ENCODE measurements at places on chromosomes 16 and 17.

DNA sequence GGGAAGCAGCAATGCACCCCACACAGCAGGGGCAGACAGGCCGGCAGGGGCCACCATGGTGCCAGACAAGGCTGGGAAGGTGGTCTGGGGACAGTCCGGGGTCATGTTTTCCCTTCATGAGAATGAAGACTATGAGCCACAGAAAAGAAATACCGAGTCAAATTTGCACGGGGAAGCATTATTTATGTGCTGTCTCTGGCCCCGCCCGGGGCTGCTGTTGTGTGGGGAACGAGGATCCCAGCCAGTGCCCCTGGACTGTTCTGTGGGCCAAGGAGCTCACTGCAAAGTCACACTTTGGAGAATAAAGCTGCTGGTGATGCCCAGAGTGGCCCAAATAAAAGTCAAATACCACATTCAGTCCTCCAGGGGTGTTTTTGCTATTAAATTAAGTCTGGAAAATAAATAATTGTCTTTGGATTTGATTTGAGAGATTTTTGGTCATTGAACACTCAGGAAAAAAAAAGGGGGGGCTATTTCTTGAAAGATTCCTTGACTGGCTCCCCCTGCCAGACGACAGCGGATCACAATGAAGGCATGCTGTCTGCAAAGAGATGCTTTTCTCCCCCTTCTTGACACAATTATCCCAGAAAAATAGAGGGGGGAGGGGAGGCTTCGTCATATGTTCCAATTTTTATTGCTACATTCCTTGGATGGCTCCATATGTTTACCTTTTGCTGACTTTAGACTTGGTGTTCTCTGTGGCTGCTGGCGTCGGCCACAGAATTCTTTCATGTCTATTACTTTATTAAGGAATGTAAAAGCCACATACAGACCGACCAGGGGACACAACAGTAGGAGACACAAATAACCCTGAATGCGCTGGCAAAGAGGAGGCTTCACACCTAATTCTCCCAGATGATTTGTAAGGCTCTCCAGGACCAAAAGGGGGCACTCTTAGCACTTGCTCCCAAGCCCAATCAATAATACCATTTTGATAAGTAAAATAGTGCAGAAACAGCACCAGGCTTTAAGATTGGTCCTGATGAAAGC, 27.1 kb upstream of the ANKFN1 start:
- no peak for DNase-seq

DNA sequence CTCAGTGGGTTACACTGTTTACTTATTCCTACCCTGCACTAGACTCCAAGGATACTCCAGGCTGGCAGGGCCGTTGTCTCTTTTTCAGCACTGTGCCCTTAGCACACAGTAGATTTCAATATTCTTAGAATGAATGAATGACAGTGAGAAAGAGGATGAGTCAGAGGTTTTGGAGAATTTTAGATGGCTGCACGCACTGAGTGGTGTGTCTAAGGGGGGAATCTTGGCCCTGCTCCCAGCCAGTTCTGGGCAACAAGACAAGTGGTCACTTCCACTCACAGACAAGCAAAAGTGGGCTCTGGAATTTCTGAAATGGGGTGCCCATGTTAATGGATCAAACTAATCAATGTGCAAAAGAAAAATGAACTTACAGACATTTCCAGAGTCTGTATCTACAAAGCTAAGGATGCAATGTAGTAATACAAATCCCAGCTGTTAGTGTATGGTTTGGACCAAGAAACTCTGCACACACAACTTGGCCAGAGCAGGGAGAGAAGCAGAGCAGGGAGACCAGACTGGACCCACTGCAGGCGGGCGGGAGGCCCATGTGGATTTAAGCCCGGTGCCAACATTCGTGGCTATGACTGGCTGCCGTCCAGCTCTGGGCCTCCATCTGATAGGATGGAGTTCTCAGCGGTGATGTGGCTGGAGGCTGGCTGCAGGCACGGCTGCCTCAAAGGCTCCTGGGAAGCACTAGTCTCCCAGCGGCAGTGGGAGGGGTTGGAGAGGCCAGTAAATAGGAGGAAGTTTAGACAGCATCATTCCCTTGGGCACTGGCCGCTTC, 95.6 kb upstream of the CDYL2 start:
- DNase-seq: no peak

GRCh38 chr17:76081295-76082210, 2.6 kb downstream of the ZACN start:
- no peak for DNase-seq

GRCh38 chr16:58037365-58038057, 12.0 kb downstream of the MMP15 start:
- DNase-seq: no peak

DNA sequence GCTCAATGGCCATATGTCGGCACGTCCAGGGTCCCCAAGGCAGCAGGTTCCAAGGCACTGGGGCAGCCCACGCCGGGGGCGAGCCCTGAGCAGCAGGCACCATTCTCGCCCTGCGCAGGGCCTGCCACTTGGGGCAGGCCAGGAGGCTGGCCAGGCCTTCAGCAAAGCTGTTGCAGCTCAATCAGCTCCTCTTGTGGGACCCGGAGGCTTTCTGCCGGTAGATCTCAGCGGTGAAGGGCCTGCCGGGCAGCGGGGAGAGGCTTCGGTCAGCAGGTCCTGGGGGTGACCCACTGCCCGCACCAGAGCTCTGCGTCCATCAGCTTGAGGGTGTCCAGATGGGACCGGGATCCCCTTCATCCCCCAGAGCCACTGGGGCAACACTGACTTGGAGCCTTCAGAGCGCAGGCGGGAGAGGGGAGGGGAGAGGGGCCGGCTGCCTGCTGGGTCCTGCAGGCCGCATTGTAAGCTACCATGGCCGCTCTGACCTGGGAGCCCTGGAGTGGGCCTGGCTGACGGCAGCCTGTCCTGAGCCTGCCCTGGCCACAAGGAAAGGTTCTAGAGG, 9.5 kb upstream of the RASD1 start:
- DNase-seq: no peak

- DNase-seq: peak; percentile 72
These were observed at the start of gene IRF8 for GRCh38 chr16:85898521-85899442. IRF8 (plus strand) TSS chr16:85899162; CDS start chr16:85903016, 3,854 bp downstream.

DNA sequence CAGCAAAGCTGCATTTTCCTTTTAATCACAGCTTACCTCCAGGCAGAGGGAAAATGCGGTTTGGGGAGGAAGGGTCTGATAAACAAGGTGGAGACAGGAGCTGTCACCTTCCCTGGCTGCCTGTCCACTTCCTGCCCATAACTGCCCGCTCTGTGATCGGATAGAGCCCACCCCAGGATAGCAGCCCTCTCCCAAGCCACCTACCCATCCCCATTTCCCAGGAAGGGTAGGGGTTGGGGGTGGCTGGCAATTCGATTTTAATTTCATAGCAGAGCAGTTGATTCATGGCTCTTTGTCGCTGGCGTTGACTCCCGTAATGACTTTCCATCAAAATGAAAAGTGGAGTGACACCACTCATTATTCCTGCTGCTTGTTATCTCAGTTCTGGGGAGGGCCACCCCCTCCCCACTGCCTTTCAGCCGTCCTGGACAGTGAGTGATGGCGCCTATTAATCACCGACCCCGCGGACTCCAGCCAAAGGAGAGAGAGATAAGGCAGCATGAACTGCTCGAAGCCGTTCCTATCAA, 11.2 kb downstream of the CDK5RAP3 start:
- no peak for DNase-seq

DNA sequence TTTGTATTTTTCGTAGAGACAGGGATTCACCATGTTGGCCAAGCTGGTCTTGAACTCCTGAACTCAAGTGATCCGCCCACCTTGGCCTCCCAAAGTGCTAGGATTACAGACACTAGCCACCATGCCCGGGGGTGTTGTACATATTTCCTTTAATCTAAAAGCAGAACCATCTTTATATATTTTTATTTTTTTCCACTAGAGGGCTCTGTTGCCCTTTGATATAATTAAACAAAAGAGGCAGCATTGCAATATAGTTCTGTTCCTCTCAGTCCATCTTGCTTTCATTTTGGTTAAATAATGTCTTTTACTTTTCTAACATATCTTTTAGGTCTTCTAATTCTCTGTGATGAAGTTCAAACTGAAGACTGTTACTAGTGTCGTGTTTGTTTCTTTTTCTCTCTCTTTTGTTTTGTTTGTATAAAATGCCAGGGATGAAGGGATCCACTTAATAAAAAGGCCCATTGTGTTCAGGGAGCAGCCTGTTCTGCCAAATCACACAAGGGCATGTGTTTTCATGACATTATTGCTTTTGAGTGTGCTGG, 23.4 kb downstream of the WWOX start:
- no peak for DNase-seq

GRCh38 chr17:32921017-32921416, 6.9 kb upstream of the TMEM98 start:
- DNase-seq: no peak

GRCh38 chr17:16873174-16874035, 98.5 kb downstream of the TNFRSF13B start:
- DNase-seq: no peak

DNA sequence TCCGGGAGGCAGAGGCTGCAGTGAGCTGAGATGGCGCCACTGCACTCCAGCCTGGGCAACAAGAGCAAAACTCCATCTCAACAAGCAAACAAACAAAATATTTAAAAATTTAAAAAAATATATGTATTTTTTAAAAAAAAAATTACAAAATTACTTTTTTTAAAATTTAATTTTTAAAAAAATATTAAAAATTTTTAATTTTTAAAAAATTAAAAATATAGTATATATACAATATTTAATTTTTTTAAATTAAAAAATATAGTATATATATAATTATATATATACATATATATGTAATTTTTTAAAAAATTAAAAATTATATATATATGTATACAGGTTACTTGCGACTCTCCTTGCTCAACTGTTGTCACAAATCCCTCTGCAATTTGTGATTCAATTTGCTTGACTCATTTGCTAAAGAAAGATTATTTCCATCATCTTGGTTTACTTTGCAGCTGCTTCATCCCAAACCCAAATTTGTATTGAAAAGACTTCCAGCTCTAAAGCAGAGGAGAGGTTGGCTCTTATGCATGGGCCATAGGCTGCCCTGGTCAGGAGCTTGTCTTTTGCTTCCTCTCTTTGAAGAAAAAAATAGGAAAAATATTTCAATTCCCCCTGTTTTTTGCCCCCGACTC, 247.4 kb upstream of the IRX3 start:
- no peak for DNase-seq

- DNase-seq: no peak
These were observed 8.0 kb downstream of the GRIN2C start for GRCh38 chr17:74851612-74852236.

- no peak for DNase-seq
These were observed 10.5 kb upstream of the RAI1 start for GRCh38 chr17:17670701-17671305.

DNA sequence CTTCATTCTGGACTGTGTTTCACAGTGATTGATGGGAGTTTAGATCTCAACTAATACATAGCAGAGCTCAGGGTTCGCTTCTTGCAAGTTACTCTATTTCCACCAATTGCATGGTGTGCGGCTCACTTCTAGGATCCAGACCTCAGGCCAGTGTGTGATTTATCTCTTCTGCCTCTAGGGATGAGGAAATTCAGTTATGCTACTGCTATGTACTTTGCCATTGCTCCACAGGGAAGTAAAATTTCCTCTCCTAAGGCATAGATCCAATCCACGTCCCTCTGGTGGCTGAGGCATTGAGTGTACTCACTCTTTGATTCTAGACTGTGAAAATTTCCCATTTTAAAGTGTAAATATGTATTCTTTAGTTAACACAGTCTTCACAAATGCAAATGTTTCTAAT, 214.1 kb downstream of the HS3ST3B1 start:
- DNase-seq: no peak

- DNase-seq: no peak
These were observed 1.6 kb downstream of the HEATR3 start for GRCh38 chr16:50067290-50067853.

GRCh38 chr16:66479661-66480264, 52.7 kb downstream of the BEAN1 start:
- no peak for DNase-seq

- DNase-seq: no peak
These were observed 177.4 kb downstream of the PRKCB start for GRCh38 chr16:24013054-24013636.

DNA sequence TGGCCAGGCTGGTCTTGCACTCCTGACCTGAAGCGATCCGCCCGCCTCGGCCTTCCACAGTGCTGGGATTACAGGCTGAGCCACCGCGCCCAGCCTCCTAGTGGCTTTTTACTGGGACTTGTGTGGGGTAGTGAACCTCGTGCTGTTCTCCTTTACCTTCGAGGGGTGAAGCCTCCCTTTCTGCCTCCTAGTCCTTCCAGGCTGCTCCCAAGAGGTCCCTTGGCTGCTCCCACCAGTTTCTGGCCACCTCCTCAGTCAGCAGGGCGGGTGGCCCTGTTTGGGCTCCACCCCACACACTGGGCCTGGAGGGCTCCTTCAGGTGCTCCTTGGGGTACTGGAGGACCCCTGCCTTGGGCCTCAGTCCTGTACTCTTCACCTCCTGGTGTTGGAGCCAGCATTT, 70.9 kb upstream of the ZNF750 start:
- no peak for DNase-seq

DNA sequence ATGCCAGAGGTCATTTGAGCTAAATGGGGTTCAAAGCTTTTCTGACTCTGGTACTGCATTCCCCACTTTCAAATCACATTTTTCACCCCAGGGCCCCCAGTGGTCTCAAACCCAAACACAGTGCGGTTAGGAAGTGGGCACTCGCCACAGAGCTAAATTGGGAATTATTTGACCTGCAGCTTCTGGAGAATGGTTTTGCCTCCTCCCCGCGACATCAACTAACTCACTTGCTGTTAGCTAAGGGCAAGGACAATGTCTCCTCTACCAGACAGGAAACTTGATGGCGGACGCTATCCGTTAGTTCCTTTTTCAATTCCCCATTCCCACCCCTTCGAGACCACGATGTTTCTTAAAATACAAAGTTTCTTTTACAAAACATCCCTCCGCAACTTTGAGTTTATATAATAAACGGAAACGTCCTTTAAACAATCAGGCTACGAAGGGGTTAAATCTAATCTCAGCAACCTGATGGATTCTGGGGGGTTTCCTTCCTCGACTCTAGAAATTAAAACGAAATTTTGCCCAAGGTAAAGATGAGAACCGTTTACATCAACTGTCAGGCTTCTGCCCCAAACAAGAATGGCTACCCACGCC, 500 bp upstream of the KAT7 start:
- no peak for DNase-seq

DNA sequence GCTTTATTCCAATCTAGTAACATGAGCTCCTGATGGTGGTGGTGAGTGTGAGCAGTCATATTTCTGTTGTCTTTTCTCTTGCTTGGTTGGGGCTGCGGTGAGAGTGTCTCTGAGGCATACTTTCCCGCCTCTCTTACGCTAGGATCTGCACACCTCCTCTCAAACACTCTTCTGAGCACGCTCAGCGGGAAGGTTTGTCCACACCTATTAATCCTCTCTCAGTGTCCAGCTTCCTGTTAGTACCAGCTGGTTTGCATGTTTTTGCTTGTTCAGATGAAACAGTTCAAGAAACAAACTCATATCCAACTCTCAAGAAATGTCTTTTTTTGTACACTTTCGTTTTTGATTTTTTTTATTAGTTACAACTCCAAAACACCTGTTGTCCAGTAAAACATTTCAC, 89.5 kb downstream of the CCDC182 start:
- no peak for DNase-seq

GRCh38 chr16:28839899-28840298, 6.2 kb downstream of the TUFM start:
- DNase-seq: no peak

All from activated CD8-positive, alpha-beta memory T cell treated with anti-CD3 and anti-CD28 coated beads for 4 hours (primary cell).